RCC 7860 (cell line): ENCODE measurements at places on chromosomes 5 and 9.

DNA sequence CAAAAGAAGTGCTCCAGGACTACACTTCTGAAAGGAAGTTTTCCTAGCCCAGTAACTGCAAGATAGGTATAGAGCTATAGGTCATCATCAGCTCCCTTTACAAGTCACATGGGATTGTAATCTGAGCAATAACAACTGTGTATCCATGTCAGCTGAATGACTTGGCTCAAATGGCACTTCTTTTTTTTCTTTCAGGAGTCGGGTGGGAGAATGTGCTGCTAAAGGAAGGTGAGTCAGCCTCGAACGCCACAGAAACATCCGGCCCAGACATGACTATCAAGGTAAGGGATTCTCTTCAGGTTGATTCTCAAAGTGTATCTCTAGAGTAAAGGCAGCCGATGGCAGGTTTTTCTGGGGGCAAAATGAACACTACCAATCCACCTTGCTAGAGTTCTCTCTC is 192.2 kb downstream of the C9orf152 start:
- peak; percentile 89 for DNase-seq

DNA sequence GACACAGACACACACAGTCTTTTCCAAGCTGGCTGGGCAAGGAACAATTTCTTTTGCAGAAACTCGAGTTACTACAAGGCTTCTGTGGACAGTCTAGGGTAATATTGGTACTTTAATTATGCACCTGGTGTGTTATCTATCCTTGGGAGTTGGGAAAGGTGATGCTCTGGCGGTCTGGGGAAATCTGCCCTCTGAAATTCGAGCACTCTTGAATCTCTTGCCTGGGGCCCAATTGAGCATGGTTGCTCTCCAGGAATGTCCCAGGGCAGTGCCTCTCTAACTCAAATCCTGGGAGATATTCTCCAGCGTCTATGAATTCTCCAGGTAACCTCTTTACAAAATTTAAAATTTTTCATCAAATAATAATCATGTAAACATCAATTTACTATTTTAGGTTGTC is 69.3 kb downstream of the KCNIP1 start:
- no peak for DNase-seq

DNA sequence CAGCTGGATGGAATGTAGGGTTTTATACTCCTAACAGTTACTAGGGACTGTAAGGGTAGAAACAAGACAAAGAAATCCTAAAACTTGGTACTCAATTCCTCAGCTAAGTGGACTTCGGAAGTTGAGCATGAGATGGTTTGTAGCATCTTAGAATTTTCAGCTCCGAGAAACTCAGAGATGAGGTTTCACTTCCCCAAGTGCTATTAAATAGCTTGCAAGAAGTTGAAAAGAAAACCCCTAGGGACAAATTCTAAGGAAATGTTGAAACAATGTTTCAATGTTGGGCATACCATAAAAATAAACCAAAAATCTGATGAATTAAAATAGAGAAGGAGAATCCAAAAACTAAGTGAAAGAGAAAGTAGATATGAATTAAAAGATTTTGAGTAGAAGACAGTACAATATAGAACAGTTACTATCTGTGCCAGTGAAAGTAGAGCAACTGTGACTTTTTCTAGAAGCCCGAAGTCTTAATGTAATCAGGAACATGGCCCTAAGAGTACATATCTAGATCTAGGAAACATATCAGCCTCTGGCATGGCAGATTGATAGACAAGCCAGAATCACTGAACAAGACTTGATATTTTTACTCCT is 308.6 kb upstream of the RGMB start:
- DNase-seq = no peak

DNA sequence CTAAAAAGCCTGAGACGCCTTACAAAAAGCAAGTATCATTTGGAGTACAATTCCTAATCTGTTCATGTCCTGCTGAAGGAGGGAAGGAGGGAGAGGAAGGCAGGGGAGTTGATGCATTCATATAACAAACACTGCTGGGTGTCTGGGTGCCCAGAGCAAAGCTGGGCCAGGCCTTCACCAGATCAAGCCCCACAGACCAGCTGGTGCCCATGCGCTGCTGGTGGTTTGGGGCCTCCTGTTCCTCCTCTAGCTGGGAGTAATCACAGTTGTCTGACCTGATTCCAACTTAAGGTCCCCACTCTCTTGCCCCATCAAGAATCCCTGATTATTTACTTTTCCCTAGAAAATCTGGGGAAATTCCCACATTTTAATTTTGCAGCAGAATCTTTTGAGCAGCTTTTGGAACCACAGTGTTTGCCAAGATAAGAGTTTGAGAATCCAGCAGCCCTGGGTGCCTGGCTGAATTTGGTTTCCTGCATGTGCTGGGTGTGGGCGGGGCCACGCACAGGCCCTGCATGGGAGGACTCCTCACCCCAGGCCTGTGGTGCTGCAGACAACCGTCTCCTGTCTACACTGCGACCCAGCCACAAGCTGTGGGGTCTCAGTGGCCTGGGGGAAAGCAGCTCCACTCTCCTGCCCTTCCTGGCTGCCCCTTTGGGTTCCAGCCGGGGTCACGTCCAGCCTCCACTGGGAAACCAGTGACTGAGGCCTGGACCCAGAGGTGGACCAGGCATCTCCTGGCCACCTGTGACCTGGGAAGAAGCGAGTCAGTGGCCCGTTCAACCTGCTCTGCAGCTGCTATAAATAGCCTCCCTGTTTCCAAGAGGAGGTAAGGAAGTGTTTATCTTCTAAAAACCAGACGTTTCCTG is 47.5 kb downstream of the NEURL1B start:
- DNase-seq = no peak

DNA sequence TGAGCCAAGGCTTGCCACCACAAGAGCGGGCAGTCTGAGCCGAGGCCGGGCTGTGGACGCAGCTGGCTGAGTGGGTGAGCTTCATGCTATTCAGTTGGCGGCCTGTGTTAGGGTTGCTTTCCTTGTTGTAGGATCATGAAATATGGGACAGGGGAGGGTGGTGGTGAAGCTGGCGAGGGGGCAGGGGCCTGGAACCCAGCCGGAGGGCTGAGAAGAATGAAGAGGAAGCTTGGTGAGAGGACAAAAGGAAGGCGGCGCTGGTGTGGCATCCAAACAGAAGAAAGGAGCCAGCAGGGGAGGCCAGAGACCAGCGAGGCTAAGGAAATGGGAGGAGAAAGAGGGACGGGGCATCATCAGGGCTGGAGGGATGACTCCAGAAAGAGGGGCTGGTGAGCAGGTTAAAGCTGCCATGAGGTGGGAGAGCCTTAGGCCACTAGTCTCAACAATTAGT is 18.3 kb downstream of the RALGPS1 start:
- no peak for DNase-seq

GRCh38 chr9:117092582-117092981 is 322.3 kb downstream of the ASTN2 start:
- DNase-seq = peak; percentile 52

DNA sequence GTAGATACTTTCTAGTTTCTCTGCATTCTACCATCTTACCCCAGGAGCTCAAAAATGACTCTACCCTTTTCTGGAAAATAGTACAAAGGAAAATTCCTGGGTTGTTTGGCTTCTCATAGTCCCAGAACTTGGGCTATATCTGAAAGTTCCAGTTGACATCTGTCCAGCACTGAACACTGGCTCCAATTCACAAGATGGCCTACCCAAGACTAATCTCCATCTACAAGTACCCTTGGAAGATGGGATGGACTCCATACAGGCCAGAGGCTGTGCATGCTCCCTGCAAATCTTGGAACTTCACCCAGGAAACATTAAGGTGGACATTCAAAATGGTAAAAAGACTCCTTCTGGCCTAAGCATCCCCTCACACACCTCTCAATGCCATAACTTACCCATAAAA is 427.1 kb downstream of the DTWD2 start:
- DNase-seq = no peak
